Endodermal cell (in vitro differentiated cells): ENCODE measurements at places on chromosomes 16 and 17.
A peak's percentile ranks its signal among the peaks of the same experiment; 100 is the strongest.

GRCh38 chr16:56481468-56482122, 30.2 kb downstream of the OGFOD1 start:
- peaks cover 2% of the 10 kb centered on the region for H3K4me1 ChIP-seq
- H3K4me3 ChIP-seq = no peak overlapping the region
- H3K36me3 ChIP-seq = peaks cover 68% of the 10 kb centered on the region
- no peak overlapping the region for H3K27ac ChIP-seq
- H3K27me3 ChIP-seq = no peaks in the 10 kb centered on the region

DNA sequence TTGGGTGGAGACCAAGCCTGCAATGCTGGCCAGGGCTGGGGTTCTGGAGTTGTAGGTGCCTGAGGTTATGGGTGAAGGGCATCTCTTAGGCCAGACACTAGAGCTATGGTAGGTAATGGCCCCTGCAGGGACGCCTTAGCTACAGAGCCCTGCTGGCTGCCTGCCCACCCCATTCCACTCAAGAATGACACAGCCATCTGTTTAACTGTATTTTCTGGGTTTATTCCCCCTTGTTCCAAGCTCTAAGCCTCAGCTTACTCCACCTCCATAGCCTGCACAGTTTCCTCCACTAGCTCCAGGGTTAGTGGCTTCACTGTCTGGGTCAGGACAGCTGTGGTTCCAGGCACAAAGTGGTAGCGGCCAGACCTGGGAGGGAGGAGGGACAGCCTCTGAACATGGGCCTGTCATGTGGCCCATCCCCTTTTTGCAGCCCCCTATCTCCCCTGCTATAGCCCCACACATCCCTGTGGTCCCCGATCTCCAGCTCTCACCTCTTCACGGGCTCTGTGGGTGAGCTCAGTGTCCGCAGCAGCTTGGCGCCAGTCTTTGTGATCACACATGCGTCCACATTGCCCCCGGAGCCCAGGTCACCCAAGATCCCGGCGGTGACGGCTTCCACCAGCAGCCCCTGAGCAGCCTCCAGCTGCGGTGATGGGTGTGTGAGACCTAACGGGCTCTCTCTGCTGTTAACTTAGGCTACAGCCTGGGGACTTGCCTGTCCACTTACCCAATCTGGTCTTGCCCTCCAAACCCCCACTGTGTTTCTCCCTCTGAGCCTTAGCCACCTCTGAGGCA, 2.1 kb downstream of the PSMB10 start:
- no peak overlapping the region for H3K27ac ChIP-seq
- H3K36me3 ChIP-seq = peaks cover 6% of the 10 kb centered on the region
- no peak for DNase-seq
- H3K4me3 ChIP-seq = peak overlapping the region; percentile 93

DNA sequence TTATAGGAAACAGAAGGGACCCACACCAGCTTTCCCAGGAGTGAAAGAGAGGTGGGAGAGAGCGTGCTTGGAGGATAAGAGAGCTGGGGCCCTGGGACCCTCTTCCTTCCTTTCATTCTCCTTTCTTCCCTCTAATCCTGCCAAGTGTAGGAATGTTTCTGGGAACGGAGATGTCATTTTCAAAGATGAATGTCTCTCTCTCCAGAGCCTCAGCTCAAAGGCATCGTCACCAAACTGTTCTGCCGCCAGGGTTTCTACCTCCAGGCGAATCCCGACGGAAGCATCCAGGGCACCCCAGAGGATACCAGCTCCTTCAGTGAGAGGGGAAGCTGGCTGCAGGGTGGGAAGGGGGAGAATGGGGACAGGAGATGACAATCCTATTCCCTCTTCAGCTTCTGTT, 2.0 kb downstream of the FGF11 start:
- DNase-seq = peak; percentile 67
- H3K36me3 ChIP-seq = no peaks in the 10 kb centered on the region
- no peaks in the 10 kb centered on the region for H3K4me1 ChIP-seq
- no peak overlapping the region for H3K27ac ChIP-seq
- peak overlapping the region; percentile 91 for H3K4me3 ChIP-seq

DNA sequence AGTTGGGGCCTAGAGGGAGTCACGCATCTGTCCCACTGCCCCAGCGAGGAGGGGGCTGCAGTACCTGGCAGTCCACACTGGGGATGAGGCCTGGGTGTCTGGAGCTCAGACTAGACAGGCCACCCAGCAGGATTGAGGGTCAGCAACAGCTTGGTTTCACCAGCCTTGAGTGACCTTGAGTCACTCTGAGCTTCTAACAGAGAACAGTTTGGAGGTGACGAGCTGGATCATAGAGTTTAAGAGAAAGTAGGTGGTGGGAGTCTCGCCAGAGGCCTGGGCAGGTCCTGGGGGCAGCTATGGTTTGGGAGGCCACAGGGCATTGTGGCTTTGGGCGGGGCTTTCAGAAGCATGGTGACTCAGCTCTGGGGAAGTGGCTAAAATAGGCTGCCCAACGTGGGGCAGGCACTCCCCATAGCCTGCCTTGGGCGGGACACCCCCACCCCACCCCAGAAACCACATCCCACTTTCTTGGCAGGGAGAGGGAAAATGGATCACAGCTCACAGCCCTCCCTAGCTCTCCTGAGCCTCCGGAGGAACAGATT, 20.5 kb downstream of the CDC42EP4 start:
- no peak overlapping the region for H3K4me3 ChIP-seq
- peaks cover 32% of the 10 kb centered on the region for H3K36me3 ChIP-seq
- peaks cover 23% of the 10 kb centered on the region for H3K4me1 ChIP-seq

GRCh38 chr17:45732926-45733505, 51.1 kb upstream of the CRHR1 start:
- H3K4me3 ChIP-seq = no peak overlapping the region
- H3K27me3 ChIP-seq = peaks cover 41% of the 10 kb centered on the region
- no peak overlapping the region for H3K27ac ChIP-seq
- H3K4me1 ChIP-seq = no peaks in the 10 kb centered on the region
- DNase-seq = peak; percentile 42

- DNase-seq = peak; percentile 75
- H3K27me3 ChIP-seq = no peaks in the 10 kb centered on the region
- H3K36me3 ChIP-seq = peaks cover 60% of the 10 kb centered on the region
- no peak overlapping the region for H3K27ac ChIP-seq
- no peak overlapping the region for H3K4me3 ChIP-seq
These were observed 52.5 kb downstream of the MRC2 start for GRCh38 chr17:62679866-62680377.

DNA sequence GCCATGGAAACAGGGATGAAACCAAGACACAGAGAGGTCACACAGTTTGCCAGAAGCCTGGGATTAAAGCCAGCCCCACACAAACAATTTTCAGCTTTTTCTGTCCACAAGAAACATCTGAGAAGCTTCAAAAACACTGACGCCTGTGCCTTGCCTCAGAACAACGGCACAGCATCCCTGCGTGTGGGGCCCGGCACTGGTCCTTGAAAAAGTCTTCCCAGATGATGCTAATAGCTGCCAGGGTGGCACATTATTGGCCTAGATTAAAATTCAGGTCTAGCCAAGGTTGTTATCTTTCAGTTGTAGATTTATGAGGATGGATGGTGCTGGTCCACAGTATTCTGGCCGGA, 321.4 kb downstream of the HAPSTR1 start:
- no peaks in the 10 kb centered on the region for H3K27me3 ChIP-seq
- no peak overlapping the region for H3K27ac ChIP-seq
- no peaks in the 10 kb centered on the region for H3K36me3 ChIP-seq
- H3K4me1 ChIP-seq = no peaks in the 10 kb centered on the region
- no peak overlapping the region for H3K4me3 ChIP-seq

- no peak overlapping the region for H3K4me3 ChIP-seq
- peak; percentile 65 for DNase-seq
- H3K27ac ChIP-seq = no peak overlapping the region
- H3K27me3 ChIP-seq = peaks cover 17% of the 10 kb centered on the region
These were observed 22.9 kb downstream of the DHRS7C start for GRCh38 chr17:9768381-9768934.

- no peak overlapping the region for H3K4me3 ChIP-seq
- DNase-seq = no peak
- no peaks in the 10 kb centered on the region for H3K36me3 ChIP-seq
- H3K4me1 ChIP-seq = no peaks in the 10 kb centered on the region
These were observed 17.2 kb downstream of the CHCT1 start for GRCh38 chr17:60439501-60439900.

DNA sequence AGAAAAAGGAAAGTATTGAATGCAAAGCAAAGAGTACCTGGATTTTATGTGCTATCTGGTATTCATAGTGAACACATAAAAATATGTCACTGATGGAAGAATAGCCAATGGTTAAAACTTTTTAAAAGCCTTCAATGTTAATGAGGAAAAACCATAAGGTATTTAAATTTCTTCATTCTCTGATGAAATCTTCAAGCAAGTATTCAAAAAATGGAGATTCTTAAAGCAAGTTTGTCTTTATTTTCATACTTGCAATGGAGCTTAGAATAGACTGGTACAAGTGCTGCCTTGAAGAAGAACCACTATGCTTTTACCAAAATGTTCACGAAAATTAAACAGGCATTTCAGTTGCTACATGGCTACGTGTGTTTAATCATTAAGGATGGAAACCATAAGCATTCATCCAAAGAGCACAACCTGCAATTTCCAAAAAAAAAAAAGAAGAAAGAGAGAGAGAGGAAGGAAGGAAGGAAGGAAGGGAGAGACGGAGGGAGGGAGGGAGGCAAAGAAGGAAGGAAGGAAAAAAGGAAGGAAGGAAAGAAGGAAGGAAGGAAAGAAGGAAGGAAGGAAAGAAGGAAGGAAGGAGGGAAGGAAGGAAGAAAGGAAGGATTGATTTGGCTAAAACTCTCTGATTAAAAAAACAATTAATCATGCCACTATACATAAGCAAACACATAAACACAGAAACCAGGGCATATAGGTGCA, 17.6 kb downstream of the HS3ST3A1 start:
- no peak overlapping the region for H3K27ac ChIP-seq
- DNase-seq = no peak
- H3K36me3 ChIP-seq = no peaks in the 10 kb centered on the region
- no peaks in the 10 kb centered on the region for H3K27me3 ChIP-seq
- no peaks in the 10 kb centered on the region for H3K4me1 ChIP-seq

DNA sequence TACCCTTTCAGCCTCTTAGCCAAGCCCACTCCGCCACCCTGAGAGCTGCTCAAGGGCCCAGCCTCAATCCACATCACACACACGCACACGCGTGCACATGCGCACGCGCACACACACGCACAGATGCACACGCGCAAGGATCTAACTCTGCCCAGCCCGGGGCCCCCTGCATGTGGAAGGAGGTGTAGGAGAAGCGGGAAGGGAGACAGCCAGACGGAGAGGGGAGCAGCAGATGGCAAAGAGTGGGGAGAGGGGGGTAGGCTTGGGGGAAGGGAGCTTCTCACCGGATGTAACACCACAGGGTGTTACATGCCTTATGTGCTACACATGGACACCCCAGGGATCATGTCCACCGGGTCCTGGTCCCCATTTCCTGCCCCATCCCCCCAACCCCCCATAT, 15.3 kb downstream of the DLG4 start:
- peaks cover 4% of the 10 kb centered on the region for H3K4me1 ChIP-seq
- H3K36me3 ChIP-seq = peaks cover 21% of the 10 kb centered on the region
- no peak for DNase-seq

DNA sequence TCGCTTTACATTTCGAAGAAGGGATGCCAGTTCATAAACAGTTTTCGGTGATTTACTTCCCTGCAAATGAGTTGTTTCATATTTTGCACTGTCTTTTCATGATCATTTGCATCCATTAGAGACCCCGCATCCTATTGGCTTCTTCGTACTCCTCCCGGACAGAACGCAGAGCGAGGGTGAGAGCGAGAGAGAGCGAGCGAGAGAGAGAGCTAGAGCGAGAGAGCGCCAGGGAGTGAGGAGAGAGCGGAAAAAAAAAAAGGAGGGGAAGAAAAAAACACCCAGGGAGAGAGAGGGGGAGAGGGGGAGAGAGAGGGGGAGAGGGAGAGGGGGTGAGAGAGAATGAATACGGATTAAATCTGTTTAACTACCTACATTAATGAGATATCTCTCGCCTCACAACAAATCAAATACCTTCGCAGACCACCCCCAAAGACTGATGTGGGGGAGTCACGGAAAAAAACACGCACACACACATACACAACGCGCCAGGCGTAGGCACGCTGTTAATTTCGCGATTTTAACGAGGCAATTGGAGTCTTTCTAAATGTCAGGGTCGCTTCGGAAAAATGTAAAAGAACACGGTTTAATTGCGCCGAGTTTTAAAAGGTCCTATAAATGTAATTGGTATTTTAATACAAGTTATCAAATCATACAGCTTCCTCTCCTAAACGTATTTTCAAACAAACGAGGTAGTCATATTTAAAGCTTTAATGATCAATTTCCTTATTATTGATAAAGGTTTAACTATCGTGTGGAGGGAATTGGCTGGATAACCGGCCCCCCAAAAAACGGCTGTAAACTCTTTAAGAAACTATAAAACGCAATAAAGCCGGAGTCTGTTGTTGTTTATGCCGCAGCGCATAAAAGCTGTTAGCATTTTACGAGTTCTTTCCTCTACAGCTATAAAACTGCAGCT, at the start of gene HOXB8:
Gene HOXB8 (minus strand): TSS at position 246 of the 916 bp plus-strand sequence. CDS start 588 bp downstream, outside the sequence.
- no peak for DNase-seq
- H3K4me3 ChIP-seq = no peak within 1 kb of the TSS
- H3K36me3 ChIP-seq = no peaks in the 10 kb centered on the region
- peaks cover 2% of the 10 kb centered on the region for H3K4me1 ChIP-seq
- H3K27me3 ChIP-seq = peaks cover 100% of the 10 kb centered on the region

- H3K4me1 ChIP-seq = peaks cover 7% of the 10 kb centered on the region
- peak overlapping the region; percentile 77 for H3K27ac ChIP-seq
- peak overlapping the region; percentile 35 for H3K4me3 ChIP-seq
- no peaks in the 10 kb centered on the region for H3K36me3 ChIP-seq
These were observed 115.1 kb downstream of the MRTFB start for GRCh38 chr16:14186007-14186794.
